Progenitor cell of endocrine pancreas (in vitro differentiated cells): ENCODE measurements at places on chromosomes 5 and 9.

DNA sequence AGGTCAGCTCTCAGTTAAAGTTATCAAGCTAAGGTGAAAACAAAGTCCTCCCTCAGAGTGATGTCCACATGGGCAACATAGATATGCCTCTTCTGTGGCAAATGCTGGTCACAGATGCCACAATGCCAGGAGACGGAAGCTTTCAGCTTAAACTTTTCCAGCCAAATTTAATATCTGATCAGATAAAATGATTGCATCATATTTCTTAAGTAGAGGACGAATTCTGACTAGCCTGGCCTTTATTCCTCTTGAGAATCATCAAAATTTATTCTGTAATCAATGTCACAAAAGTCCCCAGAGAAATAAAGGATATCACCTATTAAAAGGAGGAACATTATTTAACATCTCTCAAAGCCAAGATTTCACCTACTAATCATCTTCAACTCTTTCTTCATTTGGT, 161.9 kb downstream of the MARCHF11 start:
- DNase-seq, result no peak

GRCh38 chr5:180333661-180334060, 19.5 kb downstream of the GFPT2 start:
- DNase-seq, result no peak

GRCh38 chr9:120435091-120435490, 144.9 kb downstream of the CDK5RAP2 start:
- DNase-seq, result no peak

DNA sequence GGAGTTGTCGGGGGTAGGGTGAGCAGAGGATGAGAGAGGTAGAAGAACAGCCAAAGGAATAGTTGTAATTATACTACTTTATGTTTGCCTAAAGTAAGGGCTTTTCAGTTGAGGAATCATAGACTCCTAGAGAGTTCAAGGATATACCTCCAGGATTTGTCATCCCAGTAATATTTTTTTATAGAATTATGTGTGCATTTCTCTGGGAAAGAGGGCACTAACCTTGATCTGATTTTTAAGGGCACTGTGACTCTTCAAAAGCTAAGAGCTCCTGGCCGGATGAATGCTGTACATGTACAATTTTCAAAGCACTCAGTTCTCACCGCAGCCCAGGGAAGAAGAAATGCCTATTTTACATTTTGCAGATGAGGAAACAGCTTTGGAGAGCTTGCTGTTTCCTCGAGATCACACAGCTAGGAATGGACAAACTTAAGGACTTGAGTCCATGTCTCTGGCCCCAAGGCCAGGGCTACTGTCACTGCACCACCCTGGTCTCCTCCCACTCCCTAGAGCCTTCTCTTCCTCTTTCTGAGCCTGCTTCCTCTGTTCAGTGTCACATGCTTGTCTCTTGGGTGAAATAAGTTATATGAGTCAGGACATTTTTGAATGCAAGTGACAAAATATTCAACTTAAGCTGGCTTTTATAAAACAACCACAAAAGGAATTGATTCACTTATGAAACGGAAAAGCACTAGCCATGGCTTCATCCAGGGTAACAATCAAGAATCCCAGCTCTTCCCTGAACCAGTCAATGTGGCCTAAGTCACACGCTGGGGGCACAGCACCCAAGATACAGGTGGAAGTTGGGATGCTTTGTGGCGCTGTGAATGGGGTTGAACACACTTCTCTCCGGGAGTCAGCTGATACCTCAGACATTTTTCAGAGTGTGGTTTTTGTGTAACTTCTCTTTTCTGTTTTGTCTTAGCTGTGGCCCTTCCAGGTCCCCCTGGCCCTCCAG, 45.7 kb upstream of the TGFBR1 start:
- DNase-seq, result no peak
